ENCODE measurements at places on chromosomes 1 and 21.

DNA sequence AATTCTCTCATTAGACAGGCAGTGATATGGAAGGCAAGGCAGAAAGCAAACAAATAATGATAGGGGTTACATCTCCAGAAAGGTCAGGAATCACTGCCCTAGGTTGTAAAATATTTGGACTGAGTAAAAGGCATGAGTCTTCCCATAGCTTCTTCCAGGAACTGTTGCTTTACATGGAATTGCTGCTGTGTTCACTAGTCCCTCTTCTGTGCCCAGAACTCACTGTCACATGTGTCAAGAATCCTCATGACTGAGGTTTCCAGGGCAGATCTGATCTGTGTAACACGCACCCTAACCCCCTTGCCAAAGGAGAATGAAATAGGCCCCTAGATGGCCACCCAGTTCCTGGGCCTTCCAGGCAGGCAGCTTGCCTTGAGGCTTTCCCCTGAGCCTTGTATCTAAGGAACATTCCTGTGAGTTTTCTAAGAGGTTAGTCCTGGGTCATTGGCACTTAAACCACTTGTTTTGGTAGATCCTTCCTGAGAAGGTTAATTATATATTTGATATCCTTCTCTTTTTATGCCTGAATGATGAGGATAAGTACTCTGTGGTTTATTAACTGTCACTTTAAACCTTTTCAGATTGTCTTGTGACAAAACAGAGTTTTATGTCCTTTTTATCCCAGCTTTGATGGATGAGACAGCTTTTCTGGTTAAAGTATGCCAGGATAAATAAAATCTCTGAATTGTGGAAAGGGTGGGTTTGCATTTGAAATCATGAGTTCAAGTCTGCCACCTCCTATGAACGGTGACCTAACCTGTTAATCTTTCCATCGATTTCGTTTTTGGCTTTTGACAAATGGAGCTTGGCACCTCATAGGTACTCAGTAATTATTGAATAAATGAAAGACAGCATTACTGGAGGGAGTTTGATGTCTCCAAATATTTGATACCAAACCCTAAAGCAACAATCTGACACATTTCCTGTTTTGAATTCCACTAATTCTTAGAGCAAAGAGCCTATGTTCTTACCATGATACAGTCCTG is 163.3 kb downstream of the DHRS3 start:
- DNase-seq: no peak

- DNase-seq: no peak
Observed at GRCh38 chr1:231959225-231959884, 332.8 kb downstream of the DISC1 start.

DNA sequence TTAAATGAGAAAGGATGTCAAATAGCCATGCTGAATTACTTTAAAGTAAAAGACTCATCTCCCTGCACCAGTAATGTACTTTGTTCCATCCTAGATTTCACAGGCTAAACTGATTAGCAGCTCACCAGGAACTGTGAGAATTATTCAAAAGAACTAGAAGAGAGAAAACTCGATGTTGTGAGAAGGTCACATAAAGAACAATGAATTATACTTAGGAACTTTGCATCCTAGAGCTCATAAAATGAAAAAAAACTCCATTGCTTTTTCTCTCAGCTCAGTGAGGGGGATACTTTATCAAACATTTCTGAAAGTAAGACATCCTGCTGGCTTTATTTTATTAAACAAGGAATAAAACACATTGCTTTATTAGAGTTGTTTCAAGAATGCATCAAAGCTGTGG is 278.5 kb downstream of the MRPL39 start:
- DNase-seq: no peak

GRCh38 chr1:68442822-68443556 is 6.8 kb downstream of the RPE65 start:
- peak; percentile 60 for DNase-seq

- DNase-seq: no peak
Observed at GRCh38 chr1:2473198-2473597, 2.9 kb upstream of the PLCH2 start.

GRCh38 chr1:7221826-7222694 is 436.8 kb downstream of the CAMTA1 start:
- no peak for DNase-seq

DNA sequence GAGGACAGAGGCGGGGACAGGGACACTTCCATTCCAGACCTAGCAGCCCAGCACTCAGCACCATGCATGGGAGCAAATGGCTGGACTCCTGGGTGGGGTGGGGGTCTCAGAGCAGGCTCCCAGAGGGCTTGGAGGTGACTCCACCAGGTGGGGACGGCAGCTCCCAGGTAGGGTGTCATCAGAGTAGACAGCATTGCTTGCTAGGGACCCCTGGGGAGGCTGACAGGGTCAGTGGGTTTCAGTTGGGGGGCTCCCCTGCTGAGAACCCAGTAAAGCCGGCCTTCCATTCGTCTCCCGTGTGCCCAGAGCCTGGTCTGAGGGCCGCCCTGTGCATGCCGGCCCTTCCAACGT is 4.8 kb upstream of the GJC2 start:
- no peak for DNase-seq

GRCh38 chr1:228162286-228163006 is 3.2 kb upstream of the IBA57 start:
- DNase-seq: no peak

- DNase-seq: no peak
Observed at GRCh38 chr1:46689897-46690296, 18.2 kb downstream of the TEX38 start.

DNA sequence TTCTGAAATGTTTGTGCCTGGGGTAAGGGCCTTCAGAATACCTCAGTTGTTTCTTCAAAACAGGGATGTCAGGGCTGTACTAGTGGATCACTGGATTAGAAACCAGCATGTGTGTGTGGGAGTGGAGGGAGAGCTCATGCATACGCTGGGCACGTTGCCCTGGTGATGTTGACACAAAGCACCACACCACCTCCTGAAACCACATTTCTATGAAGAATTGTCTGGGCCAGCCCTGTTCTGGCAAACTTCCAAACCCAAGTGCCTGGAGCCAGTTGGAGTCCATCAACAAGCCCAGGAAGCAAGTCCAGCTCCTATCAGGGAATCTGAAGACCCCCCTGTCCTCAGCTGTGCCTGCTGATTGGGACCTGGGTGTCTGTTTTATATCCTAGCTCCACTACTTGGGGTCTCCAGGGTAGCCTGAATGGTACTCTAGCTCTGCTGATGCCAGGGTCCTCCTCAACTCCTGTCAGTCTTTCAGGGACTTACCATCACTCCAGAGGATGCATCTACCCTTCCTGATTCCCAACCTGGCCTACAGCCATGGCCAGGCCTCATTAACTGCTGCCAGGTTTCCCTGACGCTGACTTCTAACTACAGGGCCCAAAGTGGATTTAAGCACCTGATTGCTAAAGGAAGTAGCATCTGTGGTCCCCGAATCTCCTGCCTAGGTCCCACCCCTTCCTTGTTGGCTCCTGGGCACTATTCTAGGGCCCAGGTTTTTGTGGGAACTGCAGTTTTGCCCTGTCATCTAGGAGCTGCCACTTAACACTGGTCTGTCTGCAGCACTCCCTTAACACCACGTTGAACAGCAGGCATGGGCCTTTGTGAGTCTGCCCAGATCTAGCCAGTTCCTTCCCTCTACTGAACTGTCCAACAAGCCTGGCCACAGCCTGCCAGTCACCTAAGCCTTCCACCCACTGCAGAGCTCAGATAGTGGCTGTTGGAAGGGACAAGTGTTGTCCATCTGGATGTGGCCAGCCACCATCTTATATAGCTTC is 45.5 kb downstream of the LPAR3 start:
- DNase-seq: no peak

DNA sequence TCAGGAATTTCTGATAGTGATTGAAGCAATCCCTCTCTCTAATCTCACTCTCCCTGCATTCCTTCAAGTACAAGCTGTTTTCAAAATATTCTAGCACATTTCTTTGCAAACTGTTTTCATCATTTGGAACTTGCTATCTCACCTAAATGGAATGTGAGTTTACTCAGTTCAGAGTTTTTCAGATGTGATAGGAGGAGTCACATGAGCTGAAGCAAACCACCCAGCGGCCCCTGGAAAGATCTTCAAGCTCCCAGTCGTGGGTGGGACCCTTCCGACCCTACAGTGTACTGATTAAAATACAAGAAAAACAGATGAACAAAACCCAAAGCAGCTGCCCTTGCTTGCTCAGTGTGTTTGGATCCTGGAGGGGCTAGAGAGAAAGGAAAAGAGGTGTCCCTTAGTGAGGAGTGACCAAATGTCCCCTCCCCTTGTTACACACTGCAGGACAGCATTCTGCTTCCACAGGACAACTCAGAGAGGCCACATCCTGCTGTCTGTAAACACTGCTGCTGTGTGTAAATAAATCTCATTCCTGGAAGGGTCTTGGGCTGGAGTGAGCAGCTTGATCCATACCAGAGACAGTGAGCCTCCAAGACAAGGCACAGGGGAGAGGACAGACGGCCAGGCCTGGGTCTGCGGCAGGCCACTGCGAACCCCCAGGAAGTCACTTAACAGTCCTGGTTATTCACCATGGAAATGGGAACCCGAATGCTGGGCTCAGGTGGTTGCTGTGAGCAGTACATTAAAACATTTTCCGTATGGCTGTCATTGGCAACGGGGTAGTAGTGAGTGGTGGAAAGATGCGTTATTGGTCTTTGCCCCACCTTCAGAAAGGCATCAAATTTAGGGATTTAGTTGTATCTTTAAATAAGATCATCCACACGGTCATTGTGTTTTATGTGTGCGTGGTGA is 229.2 kb downstream of the RHOU start:
- DNase-seq: no peak

GRCh38 chr1:31428436-31429221 is 15.6 kb downstream of the SERINC2 start:
- DNase-seq: no peak
